ENCODE measurements at places on chromosomes 3 and 15.
A peak's percentile ranks its signal among the peaks of the same experiment; 100 is the strongest.

- peak; percentile 33 for DNase-seq
Measured at GRCh38 chr3:138600100-138600745, 6.2 kb upstream of the CEP70 start.

DNA sequence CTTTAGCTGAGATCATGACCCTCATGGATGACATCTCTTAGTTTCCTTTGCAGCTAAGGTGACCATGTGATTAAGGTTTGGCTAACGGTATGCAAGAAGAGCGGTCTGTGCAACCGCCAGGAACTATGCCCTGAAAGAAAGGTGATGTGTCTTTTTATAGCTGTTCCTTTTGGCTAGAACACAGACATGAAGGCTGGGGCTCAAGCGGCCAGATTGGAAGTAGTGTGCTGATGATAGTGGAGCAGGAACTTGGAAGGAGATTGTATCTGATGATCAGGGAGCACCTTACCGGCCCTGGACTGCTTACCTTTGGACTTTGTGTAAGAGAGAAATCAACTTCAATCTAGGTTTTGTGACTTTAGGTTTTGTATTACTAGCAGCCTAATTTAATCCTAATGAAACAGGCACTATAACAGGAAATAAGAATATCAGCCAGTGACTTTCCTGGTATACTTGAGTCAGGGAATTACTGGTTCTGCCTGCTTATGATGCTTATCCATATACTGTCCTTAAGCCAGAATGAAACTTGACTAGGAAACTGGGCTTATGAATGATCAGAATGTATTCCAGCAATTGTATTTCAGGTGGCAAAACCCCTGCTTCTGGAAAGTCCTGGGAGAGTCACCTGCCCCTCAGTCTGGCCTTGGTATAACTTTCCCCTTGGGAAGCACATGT lies 164.3 kb upstream of the LRIG1 start:
- DNase-seq, result no peak

- no peak for DNase-seq
Measured at GRCh38 chr3:50003824-50004223, 63.9 kb downstream of the RBM6 start.

DNA sequence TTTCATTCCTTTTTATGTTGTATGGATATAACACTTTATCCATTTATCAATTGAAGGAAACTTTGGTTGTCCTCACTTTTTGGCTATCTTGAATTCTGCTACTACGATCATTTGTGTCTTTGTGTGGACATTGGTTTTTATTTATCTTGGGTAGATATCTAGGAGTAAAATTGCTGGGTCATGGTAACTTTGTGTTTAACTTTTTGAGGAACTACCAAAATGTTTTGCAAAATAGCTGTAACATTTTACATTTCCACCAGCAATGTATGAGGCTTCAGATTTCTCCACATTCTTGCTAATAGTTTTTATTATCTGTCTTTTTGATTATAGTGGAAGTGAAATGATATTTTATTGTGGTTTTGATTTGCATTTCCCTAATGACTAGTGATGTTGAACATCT lies 55.6 kb downstream of the TLNRD1 start:
- DNase-seq, result no peak

DNA sequence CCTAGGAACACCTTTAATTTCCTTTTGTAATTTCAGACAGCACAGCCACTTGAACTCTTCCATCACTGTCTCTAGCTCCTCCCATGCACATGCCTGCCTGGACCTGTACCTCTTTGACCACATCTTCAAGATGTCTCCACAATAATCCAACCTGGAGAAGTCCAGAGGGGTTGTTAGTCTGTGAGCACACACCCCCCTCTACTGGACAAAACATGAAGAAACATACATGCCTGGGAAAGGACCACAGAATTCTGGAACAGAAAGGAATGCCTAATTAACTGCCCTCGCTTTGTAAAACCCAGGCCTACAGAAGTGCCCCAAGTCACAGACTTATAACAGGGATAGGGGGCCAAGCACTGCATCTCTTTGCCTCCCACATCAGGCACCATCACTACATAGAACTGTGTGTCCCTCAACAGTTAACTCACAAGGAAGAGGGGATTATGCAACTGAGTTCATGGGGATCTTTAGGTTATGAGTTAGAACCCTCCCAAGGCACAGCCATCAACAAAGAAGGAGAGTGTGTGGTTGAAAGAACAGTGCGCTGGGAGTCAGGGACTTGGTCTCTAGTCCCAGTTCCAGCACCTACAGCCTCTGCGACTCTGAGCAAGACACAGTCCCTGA lies 61.7 kb downstream of the FMN1 start:
- no peak for DNase-seq

- DNase-seq, result no peak
Measured at GRCh38 chr15:86615411-86615810, 535.7 kb downstream of the AGBL1 start.

DNA sequence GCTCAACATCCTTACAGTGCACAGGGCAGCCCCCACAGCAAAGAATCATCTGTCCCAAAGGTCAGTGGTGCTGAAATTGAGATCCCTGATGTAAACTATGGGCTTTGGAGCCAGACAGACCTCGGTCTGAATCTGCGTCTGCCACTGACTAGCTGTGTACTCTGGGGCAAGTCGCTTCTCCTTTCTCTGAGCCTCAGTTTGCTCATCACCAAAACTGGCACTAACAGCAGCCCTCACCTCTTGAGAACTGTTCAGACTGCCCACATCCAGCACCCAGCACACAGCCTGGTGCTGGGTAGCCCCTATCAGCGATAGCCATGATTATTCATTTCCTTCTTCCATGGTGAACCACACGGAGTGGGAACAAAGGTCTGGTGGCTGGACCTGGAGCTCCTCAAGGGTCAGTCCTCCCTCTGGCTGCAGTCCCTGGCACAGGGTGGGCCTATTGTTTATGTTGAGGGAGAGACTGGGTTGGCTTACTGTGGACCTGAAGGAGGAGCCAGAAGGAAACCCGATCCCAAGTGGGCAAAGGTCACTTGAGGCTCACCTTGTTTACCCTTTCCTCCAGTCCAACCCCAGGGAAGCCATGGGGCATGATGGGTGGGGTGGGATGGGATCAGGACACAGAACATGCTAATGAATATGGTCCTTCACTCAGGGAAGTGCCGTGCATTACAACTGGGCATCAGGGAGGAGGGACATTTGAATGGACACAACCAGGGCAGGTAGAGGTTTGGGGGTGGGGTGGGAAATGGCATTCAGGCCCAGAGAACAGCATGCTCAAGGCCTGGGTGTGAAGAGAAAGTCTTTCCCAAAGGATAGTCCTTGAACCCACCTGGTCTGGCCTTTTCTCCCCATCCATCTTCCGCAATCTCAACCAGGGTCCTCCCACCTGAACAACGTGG lies 1.6 kb upstream of the PRKCD start:
- no peak for DNase-seq

DNA sequence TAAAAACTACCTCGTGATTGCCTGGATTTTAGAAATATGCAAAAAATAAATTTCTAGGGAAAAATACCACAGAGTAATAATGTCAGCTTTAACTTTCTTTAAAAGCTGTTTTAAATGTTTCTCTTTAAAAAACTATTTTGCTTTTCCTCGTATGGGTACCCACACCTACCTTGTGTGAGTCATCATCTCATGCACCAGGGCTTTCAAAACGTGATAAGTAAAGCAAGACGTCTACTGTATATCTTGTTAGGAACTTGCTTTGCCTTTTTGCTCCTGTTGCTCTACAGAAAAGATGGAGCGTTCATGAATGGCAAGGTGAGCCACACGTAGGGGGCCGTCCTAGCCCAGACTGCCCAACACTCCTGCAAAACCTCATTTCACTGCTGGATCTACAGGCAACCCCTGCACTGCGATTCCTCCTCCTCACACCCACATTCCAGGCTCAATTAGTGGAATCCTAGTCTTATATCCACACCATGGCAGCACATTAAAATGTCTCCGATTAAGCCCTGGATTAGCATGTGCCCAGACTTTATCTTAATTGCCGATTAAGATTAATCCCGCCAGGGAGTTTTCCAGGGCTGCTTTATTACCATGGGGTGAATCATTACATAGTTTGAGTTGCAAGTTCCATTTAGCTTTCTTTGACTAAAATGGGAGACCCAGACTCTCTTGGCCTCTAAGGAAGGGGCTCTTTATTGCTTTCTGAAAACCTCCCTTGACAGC lies 293.6 kb upstream of the ICE2 start:
- no peak for DNase-seq
